ENCODE measurements at places on chromosomes 3 and 15.

DNA sequence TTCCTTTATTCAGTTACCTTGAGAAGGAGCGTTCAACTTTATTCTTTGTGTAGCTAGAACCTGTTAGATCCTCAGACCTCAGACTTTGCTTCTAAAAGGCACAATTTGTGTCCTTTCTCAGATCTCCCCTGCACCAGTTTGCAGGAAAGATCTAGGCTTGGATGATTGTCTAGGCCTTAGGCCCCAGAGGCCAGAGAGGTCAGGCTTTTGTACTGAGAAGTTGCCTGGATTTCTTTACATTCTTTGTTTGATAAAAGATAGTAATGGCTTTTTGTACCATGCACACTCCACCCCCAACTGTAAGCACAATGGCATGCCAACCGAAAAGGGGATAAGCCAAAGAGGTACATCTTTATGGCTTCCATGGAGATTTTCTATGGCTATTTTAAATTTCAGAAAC, 719.6 kb upstream of the NR2F2 start:
- DNase-seq = no peak

- no peak for DNase-seq
These were observed 35.0 kb upstream of the BSN start for GRCh38 chr3:49519296-49519695.

DNA sequence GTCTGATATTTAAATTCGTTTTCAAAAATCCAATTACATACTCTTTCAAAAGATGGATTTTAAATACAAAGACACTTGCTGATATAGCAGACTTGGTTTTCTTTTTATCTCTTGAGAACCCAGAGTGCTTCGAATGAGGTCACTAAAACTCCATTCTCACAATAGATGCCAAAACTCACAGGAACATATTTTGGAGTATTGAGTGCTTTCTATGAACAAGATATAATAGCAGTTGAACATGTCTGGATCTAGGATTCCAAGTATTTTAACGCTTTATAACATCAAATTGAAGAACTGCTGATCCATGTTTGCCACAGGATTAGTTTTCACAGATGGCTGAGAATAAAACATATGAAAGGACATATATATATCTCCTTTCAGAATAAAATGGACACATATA, 113.2 kb downstream of the SAMMSON start:
- DNase-seq = no peak

GRCh38 chr15:99167201-99167600, 62.3 kb downstream of the SYNM start:
- DNase-seq = no peak

All from AG04450 (cell line).